ENCODE measurements at places on chromosomes 13 and 19.

GRCh38 chr19:28067882-28068281 lies 1145.1 kb downstream of the UQCRFS1 start:
- no peak for DNase-seq

DNA sequence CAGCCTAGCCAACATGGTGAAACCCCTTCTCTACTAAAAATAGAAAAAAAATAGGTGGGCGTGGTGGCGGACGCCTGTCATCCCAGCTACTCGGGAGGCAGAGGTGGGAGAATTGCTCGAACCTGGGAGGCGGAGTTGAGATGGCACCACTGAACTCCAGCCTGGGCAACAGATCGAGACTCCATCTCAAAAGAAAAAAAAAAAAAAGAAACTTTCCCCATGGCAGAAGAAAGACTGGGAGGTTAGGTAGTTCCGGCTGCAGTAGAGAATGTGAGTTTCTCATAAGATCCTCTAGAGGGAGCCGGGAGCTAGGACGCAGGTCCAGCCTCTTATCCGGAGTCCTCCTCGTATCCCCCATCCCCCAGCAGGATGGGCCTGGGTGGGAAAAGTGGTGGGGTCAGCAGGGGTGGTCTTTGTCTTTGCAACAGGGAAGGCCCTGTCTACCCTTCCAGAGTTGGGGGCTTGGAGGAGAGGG lies 13.2 kb upstream of the CREB3L3 start:
- DNase-seq = no peak

DNA sequence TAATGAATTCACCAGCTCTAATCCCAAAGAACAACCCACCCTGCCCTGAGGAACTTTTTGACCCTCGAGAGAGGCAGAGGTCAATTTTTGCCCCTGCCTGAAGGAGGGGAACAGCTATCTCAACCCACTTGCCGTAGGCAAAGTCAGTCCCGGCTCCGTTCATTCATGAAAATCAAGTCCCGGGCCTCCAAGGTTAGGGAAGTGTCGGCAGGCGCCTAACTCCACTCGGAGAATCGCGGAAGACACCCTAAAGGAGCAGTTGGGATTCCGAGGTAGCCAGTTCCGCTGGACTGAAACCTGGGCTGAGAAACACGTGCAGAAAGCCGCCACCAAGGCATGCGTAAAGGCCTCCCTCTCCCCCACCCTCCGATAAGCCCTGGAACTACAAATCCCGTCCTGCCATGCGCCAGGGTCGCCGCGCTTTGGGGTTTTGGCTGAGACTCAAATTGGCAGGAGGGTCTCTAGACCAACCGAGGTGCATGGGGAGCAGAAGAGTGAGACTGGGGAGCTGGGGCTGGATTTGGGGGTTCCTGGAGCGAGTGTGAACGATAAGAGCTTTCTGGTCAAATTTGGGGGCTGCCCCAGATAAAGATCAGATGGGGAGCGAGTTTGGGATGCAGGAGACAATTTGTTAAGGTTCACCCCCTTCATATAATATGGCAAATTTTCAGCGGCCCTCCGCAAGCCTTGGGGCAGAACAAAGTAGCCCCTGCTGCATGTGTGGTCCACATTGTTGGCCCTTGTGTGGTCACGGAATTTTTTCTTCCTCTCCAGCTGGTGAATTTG lies at the start of gene TNPO2:
TNPO2 (minus strand) TSS at position 292 of the 786 bp plus-strand sequence. CDS start 2,955 bp downstream, outside the sequence.
- DNase-seq = no peak

GRCh38 chr19:10356431-10356830 lies 17.0 kb upstream of the ICAM3 start:
- DNase-seq = no peak

- DNase-seq = no peak
Observed at GRCh38 chr19:51122112-51122981, 2.4 kb upstream of the SIGLEC9 start.

DNA sequence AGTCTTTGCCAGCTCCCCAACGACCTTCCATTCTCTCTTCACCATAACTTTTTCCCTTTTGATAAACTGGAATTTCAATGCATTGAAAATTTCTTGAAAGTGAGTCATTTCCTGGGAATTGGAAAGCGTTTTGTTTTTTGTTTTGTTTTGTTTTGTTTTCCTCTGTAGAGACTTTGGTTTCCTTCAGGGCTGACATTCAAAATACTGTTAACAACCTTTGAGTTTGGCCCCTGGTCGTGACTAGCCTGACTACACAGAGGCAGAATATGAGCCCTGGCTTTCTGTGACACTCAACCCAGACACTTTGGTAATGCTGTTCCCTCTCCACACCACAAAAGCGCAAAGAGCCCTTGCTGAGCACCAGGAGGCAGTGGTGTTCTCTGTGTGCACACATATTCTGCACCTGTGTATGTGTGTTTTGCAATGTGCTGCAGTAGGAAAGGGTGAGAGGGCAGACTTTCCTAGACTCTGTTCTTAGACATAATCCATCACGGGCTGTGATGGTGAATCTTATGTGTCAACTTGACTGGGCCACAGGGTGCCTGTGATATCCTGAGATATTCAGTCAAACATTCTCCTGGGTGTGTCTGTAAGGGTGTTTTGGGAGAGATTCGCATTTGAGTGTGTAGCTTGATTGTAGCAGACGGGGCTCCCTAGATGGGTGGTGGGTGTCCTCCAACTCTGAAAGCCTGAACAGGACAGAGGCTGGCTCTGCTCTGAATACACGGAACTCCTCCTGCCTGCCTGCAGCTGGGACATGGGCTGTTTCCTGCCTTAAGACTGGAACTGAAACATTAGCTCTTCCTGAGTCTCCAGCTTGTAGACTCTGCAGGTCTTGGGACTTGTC lies 29.5 kb upstream of the ANKRD10 start:
- DNase-seq = no peak

DNA sequence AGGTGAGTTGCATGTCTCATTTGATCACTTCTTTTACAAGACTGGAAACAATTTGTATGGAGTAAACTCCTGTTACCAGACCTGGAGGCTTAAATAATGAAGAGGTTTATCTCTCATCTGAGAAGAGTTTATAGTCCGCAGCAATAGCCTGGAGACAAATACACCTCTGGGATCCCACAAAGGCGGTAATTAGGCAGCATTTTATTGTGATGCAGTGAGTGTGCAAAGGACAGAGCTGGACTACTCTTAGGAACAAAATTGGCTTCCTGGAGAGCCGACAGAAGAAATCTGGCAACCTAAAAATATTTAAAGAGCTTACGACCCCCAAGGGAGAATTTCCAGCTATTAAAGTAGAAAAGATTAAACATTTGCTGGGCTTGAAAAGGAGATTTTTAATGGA lies 11.8 kb upstream of the KATNAL1 start:
- no peak for DNase-seq

- no peak for DNase-seq
Observed at GRCh38 chr13:104281910-104282309, 1215.7 kb upstream of the SLC10A2 start.

DNA sequence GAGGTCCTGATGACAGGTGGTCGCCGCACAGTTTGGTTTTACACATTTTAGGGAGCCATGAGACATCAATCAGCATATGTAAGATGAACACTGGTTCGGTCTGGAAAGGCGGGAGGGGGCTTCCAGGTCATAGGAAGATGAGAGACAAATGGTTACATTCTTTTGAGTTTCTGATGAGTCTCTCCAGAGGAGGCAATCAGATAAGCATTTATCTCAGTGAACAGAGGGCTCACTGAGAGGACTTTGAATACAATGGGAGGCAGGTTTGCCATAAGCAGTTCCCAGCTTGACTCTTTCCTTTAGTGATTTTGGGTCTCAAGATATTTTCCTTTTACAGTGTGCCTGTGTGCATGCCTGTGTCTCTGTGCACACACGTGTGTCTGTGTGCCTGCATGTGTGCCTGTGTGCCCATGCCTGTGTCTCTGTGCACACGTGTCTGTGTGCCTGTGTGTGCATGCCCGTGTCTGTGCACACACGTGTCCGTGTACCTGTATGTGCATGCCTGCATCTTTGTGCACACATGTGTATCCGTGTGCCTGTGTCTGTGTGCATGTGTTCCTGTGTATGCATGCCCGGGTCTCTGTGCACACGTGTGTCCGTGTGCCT lies 35.5 kb upstream of the TMEM255B start:
- DNase-seq = no peak

GRCh38 chr13:105410602-105411001 lies 1124.9 kb downstream of the EFNB2 start:
- no peak for DNase-seq

DNA sequence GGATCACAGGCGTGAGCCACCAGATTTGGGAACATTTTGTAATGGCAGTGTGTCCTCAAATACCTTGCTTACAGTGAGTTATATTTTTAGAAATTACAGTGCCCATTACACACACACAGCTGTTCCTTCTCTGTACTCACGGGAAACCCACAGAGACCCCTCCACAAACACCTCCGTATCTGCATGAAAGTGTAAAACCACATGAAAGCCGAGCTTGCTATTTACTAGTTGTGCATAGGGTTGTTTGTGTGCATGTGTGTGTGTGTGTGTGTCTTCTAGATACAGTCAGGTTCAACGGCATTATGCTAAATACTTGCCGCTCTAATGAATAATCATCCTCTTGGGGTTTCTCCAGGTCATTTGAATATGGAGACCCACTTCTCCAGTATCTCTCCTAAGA lies 22.3 kb upstream of the LILRA2 start:
- DNase-seq = peak; percentile 13

GRCh38 chr19:39828015-39828653 lies 5.8 kb downstream of the DYRK1B start:
- DNase-seq = no peak

DNA sequence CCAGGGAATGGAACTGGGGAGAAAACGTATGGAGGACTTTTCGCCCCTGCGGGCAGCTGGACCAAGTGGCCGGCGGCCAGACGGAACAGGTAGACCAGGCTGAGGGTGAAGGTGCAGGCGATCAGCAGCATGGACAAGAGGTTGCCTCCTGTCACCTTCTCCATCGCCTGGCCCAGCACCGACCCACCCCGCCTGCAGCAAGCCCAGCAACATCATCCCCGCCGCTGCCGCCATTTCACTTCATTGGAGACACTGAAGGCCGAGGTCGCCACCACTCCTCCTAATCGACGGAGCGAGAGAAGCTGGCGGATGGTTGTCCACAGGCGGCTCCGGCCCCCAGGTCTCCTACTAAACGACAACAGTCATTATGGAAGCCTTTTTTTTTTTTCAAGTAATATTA lies 5.0 kb upstream of the SLC46A3 start:
- DNase-seq = no peak

DNA sequence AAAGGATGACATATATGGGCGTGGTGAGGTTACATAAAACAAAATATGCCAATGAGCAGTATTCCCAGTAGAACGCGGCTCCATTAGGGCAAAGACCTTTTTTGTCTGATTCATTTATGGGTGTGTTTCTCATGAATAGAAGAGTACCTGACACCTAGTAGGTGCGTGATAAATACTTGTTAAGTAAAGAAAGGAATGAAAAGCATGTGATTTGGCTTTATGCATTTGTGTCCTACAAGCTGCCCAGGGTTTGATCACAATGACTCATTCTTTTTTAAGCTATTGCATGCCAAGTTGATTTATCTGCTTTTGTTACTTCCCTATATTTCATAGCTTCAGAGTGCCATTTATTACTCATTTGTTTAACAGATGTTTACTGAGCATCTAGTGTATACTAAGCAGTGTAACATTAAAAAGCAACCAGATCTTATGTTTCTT lies 19.1 kb upstream of the KCTD4 start:
- DNase-seq = no peak

- DNase-seq = peak; percentile 93
Observed at GRCh38 chr19:48489608-48490216, 20.5 kb downstream of the CYTH2 start.

All from osteocyte (in vitro differentiated cells).